ENCODE measurements at places on chromosomes 2 and 18.
A peak's percentile ranks its signal among the peaks of the same experiment; 100 is the strongest.

GRCh38 chr2:120684289-120685065 is 51.2 kb upstream of the GLI2 start:
- DNase-seq, result peak; percentile 64

- no peak for DNase-seq
These were observed 79.8 kb downstream of the VSNL1 start for GRCh38 chr2:17620280-17620679.

- no peak for DNase-seq
These were observed 448.3 kb upstream of the ST6GAL2 start for GRCh38 chr2:107334306-107334705.

DNA sequence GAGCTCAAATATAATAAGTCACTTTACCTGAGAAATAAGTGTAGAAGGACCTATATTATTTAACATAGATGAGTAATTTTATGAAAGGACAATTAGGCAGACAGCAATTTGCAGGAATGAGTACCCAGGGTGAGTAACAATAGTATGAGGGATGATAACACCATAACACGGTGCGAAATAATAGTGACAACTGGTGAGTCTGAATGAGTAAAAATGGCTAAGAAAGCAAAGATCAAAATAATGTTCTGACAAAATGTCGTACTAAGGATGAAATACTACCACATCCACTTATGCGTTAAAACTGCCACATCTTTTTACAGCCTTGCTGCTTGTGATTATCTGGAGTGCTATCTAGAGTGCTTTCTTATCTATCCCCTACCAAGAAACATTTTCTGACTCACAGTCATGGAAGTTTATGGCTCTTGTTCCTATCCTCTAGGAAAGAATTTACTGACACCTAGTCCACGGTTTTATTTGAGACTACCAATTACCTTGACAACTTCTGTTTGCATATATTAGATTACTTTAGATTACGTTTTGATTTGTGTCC is 929.7 kb downstream of the LRP1B start:
- DNase-seq, result no peak

- no peak for DNase-seq
These were observed 104.3 kb downstream of the NDUFA10 start for GRCh38 chr2:239920693-239921365.

- DNase-seq, result peak; percentile 12
These were observed 668.2 kb upstream of the PKDCC start for GRCh38 chr2:41379496-41380221.

- DNase-seq, result no peak
These were observed 23.3 kb downstream of the OTOF start for GRCh38 chr2:26454561-26455001.

DNA sequence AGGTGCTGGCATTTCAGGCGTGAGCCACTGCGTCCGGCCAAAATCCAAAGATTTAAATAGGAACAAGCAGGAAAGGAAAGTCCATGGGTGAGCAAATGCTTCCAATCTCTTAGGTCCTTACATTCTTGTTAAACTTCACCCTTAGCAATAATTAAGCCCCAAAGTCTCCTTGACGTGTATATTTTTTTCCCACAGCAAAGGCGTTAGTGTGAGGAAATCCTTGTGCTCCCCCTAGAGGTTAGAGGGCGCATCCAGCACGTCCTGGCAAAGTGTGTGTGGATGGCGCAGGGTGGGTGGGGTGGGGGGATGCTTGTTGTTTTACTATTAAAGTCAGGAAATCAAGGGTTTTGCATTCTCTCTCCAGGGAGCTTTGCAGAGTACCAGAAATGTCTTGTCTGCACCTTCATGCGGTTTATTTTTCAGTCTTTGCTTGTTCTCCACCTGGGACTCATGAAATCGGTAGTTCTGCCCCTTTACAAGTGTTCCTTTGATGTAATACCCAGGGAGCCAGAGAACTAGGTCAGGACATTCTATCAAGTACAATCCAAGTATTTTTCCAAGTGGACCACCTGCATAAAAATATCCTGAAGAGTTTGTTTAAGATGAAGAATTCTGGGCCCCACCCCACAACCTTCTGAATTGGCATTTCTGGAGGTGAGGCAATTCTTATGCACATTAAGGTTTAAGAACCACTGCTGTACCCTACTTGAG is 22.2 kb upstream of the ITSN2 start:
- peak; percentile 86 for DNase-seq

DNA sequence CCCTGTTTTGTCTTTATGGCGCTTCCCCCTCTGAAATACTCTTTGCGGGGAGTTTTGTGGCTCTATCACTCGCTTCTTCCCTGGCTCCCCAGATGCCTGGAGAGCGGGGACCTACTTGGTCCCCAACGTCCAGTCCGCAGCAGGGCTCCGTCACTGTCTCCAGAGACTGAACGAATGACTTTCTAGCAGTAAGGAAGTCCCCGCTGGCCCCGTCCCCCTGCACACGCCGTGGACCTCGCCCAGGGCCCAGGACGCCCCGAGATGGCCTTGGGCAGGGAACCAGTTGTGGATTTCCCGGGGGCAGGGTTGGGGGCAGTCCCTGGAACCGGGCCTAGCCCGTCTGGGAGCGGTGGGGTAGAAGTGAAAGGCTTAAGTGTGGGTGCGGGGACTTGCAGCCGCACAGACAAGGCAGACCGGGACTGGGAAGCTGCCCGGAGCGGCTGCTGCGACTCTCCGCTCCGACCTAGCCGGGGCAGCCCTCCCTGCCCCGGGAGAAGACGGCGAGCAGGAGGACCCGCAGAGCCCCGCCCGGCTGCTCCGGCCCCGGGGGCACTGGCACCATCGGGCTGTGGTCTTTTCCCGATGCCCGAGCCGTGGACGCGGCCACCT is 821 bp upstream of the EPHA4 start:
- peak; percentile 73 for DNase-seq

DNA sequence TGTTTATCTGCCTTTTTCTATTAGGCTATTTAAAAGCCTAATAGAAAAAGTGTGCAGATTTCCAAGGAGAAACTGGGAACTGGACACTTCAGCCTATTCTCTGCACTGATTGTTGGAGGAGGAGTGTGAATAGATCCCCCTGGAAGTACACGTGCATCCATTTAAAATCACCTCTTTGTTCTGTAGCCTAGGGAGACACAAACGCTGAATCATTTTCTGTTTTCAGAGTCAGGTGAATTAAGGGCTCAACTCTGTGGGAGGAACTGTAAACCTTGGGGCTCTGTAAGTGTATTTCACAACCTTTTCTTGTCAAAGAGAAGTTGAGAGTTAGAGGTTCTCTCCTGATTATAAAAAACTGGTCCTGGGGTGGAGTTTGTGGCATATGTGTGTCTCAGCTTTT is 159.7 kb downstream of the SPAG16 start:
- no peak for DNase-seq

- DNase-seq, result no peak
These were observed 6.7 kb upstream of the ACAA2 start for GRCh38 chr18:49819823-49820671.

DNA sequence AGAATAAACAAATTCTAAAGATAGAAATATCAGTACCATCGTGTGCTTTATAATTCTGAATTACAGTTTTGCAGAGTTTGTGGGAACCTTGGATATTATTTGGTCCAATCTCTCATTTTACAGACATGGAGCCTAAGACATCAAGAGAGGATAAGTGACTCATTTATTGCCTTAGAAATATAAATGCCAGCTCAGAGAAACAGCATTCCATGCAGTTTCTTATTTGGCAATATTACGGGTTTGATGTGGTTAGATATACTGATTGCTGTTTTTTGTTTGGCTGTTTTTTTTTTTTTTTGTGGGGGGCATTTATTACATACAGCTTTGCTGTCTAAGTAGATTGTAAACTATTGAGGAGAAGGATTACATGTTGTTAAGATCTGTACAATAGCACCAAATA is 1241.1 kb upstream of the LRRTM1 start:
- no peak for DNase-seq

DNA sequence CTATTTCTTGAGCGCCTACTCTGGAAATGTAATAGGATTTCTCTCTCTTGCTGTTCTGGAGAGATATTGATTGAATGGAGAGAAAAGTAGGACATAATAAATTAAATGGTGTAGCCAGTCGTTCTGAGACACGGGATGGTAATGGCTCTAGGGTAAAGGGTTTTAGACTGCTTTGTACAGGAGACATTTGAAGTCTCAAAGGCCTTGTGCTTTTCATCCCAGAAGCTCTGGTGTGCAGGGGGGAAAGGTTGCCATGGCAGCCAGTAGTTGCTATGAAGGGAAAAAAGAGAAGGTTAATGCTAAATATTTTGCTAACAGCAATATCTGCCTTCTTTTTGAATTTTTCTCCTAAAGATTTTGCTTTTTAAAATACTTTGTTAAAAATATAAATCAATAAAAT is 359.3 kb downstream of the RIT2 start:
- no peak for DNase-seq

GRCh38 chr2:239321596-239322415 is 79.0 kb downstream of the HDAC4 start:
- DNase-seq, result no peak

GRCh38 chr2:26769089-26769761 is 5.1 kb downstream of the SLC35F6 start:
- no peak for DNase-seq

- no peak for DNase-seq
These were observed 96.2 kb upstream of the SNTG2 start for GRCh38 chr2:854460-854859.

DNA sequence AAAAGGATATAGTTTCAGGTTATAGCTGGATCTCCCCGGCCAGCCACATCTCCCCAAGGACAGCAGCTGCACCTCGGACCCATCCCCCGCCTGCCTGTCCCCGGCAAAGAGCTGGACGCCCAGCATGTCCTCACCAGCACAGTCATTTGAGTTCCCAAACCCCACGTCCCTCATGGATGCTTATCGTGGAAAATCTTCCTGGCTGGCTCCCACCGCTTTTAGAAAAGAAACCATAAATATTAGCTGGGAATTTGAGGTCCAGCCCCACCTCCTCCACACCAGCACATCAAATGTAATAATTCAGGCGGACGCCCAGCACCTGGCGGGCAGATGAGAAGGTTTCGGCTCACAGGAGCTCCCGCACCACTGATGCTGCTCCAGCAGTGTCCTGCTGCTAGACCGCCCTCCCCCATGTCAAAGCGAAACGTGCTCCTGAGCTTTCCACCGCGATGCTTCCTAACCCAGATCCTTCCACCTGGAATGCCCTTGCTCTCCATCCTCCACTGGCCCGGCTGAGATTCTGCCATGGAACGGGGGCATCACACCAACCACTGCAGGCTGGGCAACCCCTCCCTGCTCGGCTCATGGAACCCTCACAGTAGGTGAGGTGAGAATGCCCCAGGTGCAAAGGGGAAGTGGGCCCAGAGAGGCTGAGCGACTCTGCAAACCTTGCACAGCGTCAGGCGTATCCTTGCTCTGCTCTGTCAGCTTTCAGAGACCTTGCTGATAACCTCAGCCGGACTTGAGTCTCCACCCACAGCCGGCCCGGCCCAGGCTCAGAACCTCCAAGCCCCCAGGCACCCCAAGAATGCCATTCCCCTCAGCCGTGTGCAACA is 71.5 kb upstream of the GPC1 start:
- peak; percentile 51 for DNase-seq

- no peak for DNase-seq
These were observed 1.1 kb downstream of the SH3RF3 start for GRCh38 chr2:109129921-109130722.

DNA sequence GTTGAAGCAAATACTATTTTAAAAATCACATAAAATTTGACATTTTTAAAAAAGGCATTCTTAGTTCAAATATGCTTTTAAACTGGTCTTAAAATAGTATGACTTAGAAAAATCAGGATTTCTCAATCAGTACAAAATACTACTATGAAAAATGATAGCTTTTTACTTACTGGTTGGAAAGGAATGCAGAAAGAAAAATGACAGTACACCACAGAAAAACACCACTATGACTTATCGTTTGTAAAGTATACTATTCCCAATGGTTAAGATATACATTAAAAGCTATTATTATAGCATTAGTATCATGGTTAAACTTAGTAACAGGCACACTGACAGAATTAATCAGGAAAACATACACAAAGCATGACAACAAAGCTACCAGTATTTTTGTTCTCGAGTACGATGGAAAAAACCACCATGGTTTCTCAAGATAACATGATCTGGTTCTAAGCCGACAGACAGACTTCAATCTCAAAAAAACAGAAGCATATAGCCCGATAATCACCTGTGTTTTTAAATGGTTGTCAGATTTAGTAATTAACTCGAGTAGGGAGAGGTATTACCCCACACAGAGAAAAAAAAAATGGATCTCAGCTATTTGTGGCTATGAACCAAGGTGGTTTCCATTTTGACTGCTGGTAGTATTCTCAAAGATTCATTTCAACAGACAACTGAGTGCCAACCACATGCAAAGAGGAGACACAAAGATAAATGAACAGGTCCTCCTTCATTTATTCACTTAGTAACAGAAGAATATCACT is 39.1 kb downstream of the CUL3 start:
- DNase-seq, result no peak

DNA sequence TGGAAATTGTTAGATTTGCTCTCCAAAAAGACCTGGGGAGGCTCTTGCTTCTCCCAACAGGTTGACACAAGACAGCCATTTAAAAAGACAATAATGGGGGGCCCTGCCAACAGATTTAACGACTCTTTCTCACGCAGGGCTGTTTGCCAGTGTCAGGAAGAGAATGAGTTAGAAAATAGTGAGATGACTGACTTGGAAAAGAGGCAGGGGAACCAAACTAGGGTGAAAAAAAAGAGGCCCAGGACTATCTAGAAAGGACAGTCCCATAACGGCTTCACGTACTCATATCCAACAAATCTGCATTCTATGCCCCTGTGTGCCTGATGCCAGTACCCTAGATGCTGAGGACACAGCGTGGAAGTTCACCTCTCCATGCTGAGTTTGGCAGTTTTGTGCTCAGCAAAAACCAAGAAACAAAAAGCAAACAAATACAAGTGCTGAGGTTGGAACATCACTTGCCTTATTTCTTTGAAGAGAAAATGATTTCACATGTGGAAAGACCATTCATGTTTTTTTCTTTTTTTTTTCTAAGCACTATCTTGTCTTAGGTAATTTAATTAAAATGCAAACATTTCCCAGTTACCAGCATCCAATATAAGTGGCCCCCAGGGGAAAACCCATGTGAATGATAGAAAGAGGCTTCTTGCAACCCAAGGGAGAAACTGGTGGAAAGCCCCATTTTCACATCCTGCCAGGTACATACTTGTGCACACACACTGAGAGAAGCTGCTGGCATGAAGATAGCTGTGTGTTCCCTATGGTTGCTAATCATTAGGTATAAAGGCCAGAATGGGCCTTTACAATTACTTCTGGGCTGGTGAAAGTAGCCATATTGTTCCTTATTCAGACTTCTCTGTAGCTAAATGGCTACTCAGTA is 10.6 kb upstream of the WIPF1 start:
- no peak for DNase-seq

- DNase-seq, result no peak
These were observed 17.2 kb upstream of the GYPC start for GRCh38 chr2:126638746-126639145.

- DNase-seq, result peak; percentile 86
These were observed 14.6 kb upstream of the AFG3L2 start for GRCh38 chr18:12391487-12392165.

- DNase-seq, result no peak
These were observed 266 bp downstream of the KDM3A start for GRCh38 chr2:86441392-86441881.

DNA sequence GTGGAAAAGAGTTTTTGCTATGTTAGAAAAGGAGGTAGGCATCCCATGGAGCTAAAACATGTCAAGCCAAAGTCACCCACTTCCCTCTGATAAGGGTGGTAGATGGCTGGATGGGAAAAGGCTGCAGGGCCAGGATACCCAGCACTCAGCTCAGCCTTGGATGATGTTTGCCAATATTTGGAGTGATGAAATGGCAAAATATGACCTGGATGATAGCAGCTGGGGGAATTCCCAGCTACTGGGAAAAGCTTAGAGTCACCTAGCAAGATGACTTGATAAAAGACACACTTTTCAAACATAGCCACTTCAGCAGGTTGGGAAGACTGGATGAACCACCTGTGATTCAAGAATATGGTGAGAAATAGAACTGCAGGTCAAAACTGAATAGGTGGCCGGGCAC is 10.1 kb downstream of the RFX8 start:
- DNase-seq, result no peak
